ENCODE measurements at places on chromosomes 6 and 20.

DNA sequence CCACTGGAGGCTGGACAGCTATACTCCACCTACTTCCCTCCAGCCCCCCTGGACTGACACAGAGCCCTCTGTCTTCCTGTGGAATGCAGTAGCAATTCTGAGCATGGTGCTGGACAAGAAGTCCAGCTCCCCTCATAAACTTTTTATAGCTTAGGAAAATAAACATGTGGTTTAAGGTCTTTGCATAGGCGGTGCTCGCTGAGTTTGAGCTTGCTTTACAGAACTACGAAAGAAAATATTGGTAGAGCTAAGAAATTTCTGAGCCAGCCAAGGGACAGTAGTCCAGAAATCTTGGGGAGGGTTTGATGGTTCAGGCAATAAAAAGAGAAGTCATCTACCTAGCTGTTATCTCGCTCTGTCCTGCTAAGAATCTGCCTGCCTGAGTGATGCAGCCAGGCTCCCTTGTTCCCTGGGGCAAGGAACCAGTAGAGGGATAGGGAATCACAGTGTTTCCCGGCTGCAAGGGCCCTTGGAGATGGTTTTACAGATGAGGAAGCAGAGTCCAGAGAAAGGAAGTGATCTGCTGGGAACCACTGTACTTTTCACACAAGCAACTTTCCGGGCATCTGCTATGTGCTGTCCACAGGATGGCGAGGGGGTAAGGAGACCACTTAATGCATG is 343.4 kb downstream of the CDC5L start:
- no peak for DNase-seq

GRCh38 chr6:164005004-164005711 is 590.6 kb downstream of the QKI start:
- DNase-seq: no peak

- no peak for DNase-seq
Measured at GRCh38 chr6:97405818-97406409, 122.9 kb upstream of the MMS22L start.

- DNase-seq: peak; percentile 50
Measured at GRCh38 chr6:17714879-17715851, 8.4 kb upstream of the NUP153 start.

GRCh38 chr20:19720991-19721390 is 37.1 kb upstream of the RIN2 start:
- no peak for DNase-seq

GRCh38 chr6:549906-550305 is 107.0 kb downstream of the HUS1B start:
- no peak for DNase-seq

GRCh38 chr6:5091210-5092069 is 6.3 kb downstream of the PPP1R3G start:
- DNase-seq: no peak

DNA sequence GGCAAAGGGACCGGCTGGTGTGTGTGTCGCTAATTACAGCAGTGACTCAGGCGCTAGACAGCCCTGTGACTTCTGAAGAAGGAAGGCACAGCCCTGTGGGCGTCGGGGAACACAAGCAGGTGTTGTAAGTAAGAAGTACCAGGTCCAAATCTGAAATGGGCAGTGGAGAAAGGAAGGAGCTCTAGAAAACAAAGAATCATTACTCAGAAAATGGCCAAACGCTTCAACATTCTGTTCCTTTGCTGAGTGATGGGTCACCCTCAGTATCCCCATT is 106.8 kb downstream of the PXDC1 start:
- DNase-seq: no peak

DNA sequence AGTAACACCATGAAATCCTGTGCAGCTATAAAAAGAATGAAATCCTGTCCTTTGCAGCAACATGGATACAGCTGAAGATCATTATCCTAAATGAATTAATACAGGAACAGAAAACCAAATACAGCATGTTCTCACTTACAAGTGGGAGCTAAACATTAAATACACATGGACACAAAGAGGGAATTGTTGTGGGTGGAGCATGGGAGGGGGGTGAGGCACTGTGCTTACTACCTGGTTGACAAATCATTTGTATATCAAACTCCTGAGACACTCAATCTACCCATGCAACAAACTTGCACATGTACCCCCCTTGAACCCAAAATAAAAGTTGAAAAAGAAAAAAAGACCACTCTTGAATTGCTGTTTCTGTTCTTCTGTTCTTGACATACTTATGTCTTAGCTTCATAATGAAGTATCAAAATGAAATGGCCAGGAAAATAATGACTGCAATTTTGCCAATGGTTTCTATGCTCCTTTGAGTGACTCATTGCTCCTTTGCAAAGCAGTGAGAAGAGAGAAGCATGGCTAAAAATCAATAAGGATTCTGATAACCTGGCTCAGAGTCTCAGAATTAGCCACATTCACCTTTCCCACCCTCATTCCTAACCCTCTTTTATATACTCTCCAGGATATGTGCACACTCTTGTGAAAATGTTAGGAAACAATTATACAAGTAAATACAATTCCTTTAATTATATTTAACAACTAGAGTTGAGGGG is 71.0 kb downstream of the CYP39A1 start:
- DNase-seq: no peak

DNA sequence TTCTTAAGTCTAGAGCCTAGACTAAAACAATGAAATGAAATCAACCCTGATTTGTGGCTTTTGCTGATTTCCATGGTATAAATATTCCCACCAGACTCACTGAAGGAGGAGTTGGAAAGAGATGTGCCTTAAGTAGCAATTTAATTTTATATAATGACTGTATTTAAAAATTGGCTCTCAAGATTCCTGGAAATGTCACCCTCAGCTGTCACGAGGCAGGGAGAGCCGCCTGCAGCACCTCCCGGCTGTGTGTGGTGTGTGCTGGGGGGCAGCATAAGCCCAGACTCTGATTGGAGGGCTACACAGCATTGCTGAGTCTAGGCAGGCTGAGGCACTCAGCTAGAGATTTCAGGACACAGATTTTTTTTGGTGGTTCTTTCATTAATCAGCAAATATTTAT is 40.6 kb upstream of the TMEM181 start:
- DNase-seq: no peak

GRCh38 chr6:168137024-168137423 is 58.0 kb upstream of the FRMD1 start:
- DNase-seq: no peak

DNA sequence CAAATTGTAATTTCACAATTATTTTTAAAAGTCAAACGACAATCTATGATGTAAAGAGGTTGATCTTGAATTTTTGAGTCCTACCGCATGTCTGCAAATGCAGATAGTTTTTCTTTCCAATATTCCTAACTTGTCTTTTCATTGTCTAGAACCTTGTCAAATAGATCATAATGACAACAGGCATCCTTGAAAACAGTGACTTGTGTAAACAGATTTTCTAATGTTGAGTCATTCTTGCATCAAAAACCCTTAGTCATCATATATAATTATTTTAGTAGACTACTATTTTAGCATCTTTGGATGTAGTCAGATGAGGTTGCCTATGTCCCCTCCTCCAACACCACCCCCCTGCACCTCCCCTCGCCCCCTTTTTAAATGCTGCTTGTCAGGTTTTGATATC is 43.8 kb downstream of the BMP6 start:
- DNase-seq: no peak

GRCh38 chr20:48791666-48792071 is 36.1 kb downstream of the PREX1 start:
- no peak for DNase-seq

DNA sequence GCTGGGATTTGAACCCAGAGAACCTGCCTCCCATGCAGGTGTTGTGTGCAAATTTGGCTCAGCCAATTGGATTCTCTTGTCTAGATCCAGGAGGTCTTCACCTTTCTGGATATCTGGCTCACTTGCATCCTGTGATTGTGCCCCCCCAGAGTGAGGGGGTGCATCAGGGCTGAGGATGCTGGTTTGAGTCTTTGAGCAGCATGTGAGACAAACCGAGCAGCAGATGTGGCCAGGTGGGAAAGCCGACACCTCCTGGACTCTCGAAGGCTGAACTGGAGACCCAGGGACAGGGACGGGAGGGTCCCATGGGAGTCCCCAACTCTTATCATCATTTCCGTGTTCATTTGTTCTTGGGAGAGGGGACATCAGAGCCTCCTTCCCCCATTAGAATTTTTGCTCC is 30.6 kb upstream of the SULF2 start:
- DNase-seq: no peak

DNA sequence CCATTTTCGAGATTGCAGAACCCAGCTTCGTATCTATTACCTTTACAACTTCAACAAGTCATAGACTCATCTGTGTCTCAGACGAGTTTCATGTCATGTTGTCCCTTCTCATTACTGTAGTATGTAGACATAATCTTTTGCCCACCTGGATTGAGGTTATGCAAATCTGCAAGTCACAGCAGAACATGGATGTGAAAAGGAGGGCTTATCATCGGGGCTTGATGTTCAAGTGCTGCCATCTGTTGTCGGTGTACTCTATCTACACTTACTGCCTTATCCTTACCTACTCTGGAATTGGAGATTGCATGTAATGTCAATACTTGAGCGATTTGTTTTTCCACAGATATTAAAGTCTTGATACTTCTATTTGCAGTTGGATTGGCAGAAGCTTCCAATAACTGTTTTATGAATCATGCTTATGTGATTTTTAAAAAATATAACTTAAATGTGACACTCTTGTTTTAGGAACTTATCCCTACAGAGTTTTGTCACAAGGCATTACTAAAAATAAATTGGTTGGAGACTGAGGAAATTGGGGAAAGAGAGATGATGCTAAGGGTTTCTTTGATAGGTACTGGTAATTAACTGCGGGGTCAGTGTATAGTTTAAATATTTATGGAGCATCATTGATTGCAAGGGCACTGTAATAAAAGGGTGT is 3.0 kb upstream of the GOPC start:
- DNase-seq: peak; percentile 85

DNA sequence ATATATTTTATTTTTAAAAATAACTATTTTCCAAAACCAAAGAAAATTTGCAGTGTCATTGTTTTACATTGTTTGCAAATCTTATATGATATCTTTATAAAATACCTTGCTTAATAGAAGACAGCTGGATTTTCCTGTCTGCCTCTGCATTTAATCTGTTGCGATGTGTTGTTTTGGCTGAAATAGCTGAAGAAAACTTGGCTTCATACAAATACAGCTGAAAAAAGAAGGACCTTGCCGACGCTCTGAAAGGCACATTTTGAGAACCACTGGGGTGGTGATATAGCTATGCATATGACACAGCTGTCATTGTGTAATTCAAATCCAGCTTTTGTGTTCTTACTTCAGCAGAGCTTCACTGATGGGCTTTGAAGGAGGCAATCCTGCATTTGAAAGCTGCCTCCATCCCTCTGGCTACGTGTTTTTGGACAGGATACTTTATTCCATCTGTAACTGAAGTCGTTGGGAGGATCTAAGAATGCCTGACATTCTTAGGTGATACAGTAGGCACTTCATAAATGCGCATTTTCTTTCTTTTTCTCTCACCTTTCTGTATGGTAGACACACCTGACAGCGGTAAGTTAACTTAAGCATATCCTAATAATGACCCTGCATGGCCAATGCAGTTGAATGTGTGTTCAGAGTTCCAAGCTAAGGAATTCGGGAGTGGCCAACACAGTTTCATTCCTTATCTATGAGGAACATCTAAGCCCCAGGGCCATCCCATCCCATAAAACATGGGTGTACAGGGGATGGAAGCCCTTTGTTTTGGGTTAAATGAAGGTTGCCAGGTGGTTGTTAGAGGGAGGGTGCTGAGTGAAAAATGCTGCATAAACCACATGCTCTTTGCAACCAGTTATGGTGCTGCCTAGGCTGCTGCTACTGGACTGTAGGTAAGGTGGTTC is 213.0 kb downstream of the TFAP2A start:
- no peak for DNase-seq

DNA sequence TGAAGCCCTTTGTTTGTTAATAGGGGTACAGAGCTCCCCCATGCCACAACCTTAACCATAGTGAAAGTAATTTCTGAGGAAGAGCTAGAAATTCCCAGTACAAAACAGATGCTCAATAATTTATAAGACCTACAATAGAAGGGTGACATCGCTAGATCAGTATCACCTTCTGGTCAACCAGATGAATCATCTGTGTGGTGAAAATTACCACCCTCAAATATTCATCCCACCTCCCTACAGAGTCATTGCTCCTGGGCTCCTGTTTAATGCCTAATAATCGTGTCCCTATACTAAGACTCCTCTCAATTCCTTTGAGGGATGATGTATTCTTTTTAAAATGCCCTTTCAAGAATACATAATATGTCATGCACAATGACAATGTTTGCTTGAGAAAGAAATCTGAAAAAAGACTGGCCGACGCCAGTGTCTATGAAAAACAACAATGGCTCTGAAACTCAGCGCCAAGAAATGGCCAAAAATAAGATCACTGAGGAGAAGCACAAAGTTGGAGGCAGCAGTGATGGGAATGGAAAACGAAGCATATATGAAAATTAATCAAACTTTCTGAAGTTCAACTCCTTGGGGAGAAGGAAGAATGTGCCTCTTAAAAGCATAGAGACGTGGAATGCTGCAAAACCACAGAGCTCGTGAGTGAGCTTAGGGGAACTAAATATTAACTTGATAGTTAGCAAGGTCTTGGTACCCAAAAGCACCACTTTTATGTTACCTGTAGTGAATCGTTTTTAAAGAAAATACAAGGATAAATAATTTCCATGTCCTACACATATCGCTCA is 11.0 kb upstream of the ADGRF5 start:
- DNase-seq: no peak

GRCh38 chr6:42237857-42238256 is 20.2 kb upstream of the MRPS10 start:
- no peak for DNase-seq

- no peak for DNase-seq
Measured at GRCh38 chr20:20754714-20755113, 42.3 kb upstream of the RALGAPA2 start.

GRCh38 chr20:31565699-31566318 is 39.3 kb upstream of the ID1 start:
- no peak for DNase-seq

GRCh38 chr6:19697744-19698290 is 139.4 kb upstream of the ID4 start:
- DNase-seq: no peak

- peak; percentile 38 for DNase-seq
Measured at GRCh38 chr20:41048461-41049301, 20.1 kb downstream of the TOP1 start.

All from AML-193 (cell line).